ENCODE measurements at places on chromosomes 4 and X.
A peak's percentile ranks its signal among the peaks of the same experiment; 100 is the strongest.

- peak; percentile 11 for DNase-seq
Measured at GRCh38 chr4:88975958-88976774, 80.8 kb downstream of the FAM13A start.

DNA sequence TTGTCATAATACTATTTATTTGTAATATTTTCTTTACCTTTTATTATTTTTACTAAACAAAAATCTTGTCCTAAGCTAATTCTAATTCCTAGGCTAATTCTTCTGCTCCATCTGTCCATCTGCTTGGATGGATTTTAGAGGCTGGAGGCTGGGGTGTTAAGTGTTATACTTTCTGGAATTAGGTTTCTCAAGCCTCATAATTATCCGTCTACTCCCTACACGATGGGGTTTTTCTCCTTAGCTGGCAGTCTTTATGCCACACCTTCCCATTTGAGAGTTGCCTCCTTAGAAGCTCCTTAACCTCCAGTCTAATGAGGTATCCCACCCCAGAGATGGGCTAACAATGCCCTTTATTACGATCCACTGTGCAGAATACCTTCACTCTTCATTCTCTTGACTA lies 37.6 kb upstream of the LGI2 start:
- DNase-seq, result no peak

- no peak for DNase-seq
Measured at GRCh38 chr4:180219080-180219479, 2024.1 kb upstream of the TENM3 start.

DNA sequence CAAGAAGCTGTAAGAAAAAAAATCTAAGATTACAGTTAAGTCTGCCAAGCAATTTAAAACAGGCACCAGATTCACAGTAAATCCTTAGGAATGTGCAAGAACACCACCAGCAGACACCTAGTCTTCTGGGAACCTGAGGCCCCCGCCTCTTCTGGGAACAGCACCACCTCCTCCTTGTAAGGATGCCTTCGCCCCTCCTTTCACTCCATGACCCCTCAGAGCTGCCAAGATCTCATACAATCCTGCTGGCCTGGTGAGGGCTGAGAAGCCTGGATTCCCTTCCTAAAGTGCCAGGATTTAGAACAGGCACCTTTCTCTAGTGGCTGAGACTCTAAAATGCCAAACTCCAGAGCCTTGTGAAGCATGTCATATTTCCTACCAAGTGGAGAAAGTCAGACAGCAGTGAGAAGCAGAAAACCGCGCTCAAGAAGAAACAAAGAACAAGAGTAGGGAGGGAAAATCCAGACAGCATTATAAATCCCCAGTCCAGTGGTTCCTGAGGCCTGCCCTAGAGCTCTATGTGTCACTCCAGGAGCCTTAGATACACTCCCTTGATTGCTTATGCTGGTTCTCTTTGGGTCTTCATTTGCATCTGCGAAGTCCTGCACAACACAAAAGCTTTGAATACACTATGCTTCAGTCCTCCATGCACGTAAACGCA lies 166.4 kb downstream of the TSPAN5 start:
- DNase-seq, result no peak

DNA sequence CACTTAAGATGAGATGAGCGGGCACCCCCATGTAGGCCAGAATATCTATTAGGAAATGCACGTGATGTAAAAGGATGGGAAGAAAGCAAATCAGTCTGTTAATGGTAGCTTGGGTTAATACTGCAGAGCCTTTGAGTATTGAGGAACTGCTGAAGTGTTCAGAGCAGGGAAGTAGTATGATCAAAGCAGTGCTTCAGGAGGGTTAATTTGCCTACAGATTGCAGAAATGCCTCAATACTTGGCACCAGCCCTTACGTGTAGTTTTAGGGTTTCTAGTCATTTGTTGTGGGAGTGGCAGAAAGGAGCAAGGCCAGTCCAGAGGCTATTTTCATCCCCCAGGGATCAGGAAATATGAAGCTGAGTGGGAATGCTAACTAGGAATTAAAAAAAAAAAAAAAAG lies 19.7 kb downstream of the ZFX start:
- no peak for DNase-seq

- peak; percentile 21 for DNase-seq
Measured at GRCh38 chr4:186029571-186030398, 39.2 kb upstream of the TLR3 start.

GRCh38 chr4:74659576-74660411 lies 134.5 kb downstream of the BTC start:
- peak; percentile 95 for DNase-seq

GRCh38 chr4:54793856-54794422 lies 136.2 kb downstream of the KIT start:
- DNase-seq, result no peak

DNA sequence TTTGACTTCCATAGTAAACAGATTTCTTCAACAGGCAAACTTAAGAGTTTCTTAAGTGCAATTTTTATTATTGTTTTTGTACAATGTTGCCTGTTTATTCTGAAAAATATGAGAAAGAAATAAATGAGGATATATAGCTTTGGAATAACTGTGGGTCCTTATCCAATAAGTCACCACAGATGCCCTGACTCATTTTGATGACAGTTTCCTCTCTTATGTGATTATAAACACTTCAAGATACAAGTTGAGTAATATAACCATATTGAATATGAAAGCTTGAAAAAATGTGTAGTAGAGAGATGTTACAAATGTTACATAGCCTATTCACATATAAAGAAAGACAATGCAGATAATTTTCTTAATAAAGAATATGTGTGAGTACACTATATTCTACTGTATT lies 931.6 kb downstream of the RAPGEF2 start:
- DNase-seq, result no peak

DNA sequence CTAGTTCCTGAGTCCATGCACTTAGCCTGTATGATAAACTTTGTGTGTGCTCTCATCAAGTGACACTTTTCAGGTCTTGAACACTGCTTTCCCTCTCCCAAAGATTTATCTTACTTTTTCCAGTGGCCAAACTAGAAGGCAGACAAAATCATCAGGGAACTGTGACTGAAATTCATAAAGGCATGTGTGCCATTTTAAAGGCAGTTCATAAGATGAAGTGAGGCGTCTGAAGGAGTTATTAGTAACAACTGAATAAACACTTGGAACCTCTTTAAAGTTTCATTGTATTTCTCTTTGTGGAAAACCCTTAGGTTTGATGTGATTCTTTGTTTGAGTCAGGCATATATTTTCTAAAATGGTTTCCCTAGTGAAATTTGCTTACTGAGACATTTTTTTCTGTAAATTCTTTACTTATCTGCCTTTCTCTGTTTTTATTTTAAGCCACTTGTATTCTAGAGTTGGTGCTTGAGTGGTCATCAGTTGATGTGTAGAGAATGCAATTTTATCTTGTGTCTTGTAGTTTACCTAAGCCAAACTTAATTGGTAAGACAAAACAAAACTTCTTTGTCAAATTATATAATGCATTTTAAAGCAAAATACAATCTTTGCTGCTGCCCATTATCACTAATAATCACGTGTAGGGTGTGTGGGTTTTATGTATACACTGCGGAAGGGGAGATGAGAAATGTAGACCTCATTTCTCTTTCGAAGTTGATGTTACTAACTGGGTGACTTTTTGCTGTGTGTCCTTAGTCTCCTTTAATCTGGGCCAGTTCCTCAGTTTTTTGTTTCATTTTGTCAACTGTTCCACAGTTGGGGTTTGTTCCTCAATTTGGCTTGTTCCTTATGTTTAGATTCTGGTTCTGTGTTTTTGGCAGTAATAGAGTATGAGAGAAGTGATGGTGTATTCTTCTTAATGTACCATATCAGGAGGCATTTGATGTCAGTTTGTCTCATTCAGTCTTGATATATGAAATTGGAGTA lies 56.8 kb downstream of the RBPJ start:
- DNase-seq, result no peak

- no peak for DNase-seq
Measured at GRCh38 chrX:101417981-101418841, 10.2 kb downstream of the HNRNPH2 start.

GRCh38 chr4:71209161-71209560 lies 129.7 kb upstream of the SLC4A4 start:
- peak; percentile 52 for DNase-seq

DNA sequence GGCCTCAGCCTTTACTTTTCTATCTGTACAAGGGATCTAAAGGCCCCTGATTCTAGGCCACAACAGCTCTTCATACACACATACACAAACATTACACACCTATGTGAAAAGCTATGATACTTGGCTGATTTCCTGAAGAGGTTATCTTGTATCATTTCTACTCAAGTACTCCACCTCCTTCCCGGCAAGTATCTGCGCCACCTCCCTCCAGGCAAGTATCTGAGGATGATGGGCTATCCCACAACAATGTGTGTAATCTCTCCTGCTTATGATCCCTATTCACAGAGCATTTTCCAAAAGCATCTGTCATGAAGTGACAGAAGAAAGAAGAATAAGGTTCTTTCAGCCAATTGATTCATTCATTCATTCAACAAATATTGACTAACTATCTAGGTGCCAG lies 36.8 kb downstream of the AFAP1 start:
- no peak for DNase-seq

DNA sequence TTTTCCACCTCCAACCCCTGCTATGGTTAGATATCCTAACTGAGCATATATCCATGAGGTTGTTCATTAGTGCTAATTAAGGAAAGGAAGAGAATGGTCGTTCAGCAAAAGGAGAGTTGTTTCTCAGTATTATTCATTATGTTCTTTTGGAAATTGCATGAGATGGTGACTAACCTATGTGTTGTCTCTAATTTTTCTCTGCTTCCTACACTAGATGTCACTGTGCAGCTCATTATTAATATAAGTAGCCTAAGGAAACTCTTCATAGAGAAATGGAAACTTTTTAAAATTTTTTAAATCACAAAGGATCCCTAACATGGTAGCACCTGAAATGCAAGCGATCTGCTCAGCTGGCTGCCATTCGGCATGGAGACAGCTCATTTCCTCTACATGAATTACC lies 67.7 kb upstream of the FAM9A start:
- DNase-seq, result no peak

DNA sequence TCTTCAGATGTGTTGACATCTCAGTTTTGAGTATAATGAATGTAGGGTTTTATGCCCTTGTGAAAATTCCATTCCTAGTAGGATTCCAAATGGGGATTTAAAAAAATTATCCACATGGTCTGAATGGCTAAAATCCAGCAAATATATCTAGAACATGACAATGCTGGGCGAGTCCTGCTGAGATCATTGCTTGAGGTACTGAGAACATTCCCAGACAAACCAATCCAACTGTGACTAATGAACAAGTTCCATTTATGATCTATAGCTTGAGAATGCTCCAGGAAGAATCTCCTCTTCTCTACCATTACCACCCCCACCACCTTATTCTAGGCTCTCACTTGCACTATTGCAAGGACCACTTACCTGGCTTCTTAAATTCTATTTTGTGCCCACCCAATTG lies 77.2 kb upstream of the IL1RAPL2 start:
- DNase-seq, result no peak

DNA sequence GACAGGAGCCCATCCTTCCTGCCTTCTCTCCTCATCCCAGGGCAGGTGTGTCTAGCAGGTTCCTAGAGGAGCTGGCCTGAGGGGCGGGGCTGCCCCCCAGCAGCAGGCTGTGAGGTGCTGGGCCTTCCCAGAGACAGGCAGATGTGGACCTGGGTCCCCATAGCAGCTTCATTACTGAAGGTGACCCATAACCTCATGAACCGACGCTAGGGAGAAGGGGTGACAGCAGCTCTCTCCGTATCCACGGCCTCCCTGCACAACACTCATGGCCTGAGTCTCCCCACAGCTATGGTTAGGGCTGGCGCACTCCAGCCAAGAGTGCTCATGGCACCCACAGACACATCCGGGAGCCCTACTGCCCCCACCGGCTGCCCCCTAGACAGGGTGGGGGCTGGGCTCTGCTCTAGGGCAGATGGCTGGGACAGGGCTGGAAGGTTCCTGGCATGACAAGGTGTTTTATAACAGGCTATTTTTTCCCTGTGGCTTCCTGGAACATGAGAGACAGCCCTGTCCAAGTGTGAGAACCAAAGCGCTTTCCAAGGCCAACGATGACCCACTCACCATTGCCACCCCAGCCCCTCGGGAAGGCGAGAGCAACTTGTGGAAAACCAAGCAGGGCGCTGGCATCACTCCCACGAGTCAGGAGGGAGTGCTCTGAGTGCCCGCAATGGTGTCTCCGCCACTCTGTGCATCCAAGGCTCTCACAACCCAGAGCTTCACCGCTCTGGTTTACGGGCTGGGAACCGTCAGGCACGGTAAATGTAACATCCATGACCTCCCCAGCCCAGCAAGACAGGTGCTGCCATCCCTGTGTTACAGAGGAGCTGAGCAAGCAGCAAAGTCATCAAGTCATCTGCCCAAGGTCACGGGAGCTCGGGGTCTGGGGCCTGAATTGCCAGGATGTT lies 59.8 kb downstream of the ACOX3 start:
- DNase-seq, result no peak

DNA sequence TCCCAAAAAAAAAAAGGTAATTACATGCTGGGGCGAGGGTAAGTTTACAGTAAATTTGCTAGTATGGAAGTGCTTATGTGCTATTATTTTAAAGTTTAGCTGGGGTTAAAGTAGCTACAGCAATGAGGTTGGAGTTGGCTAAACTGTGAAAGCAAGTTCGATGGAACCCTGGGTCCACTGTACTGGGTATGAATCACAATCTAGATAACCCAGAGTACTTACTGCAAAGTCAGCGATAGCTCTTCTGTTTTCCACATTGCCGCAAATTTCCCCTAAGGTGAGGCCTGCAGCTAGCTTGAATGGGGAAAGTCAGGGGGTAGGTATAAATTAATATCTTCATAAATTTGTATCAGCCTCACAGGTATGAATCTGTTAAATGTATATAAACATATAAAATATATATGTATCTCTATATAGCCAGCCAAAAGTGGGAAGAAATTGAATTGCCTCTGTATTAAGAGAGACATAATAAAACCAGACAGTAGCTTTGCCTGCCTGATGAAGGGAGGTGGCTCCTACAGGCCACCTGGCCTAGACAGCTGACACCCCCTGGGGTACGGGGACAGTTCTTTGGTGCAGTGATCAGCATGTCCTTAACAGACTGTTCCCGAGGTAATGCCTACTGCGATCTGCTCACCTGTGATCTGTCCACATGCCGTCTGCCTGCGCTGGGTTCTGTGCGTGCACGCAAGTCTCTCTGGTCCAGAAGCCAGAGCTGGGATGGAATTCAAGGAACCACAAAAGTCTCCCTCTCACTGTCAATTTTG lies 30.6 kb downstream of the CLRN2 start:
- DNase-seq, result no peak

- no peak for DNase-seq
Measured at GRCh38 chrX:124274438-124275181, 57.9 kb upstream of the TEX13D start.

DNA sequence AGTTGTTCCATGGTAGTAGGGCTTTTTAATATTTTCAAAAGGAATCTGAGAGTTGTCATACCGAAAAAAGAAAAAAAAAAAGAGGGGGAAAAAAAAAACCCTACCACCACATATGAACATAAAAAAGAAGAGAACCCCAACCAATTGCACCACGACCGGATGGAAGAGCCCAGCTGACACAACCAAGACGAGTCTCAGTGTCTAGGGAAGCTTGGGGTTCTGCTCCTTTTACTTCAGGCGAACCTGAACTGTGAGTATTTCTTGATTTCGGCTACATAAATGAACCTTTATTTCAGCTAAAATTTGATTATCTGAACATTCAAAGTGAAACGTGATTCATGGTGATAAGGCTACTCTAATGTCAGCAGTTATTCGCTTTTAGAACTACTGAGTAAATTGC lies at the start of gene GPR34:
TSS of gene GPR34 (plus strand) at position 139 of the 400 bp plus-strand sequence. CDS start 6,661 bp downstream, outside the sequence.
- no peak for DNase-seq
